ENCODE measurements at places on chromosomes 3 and 15.

DNA sequence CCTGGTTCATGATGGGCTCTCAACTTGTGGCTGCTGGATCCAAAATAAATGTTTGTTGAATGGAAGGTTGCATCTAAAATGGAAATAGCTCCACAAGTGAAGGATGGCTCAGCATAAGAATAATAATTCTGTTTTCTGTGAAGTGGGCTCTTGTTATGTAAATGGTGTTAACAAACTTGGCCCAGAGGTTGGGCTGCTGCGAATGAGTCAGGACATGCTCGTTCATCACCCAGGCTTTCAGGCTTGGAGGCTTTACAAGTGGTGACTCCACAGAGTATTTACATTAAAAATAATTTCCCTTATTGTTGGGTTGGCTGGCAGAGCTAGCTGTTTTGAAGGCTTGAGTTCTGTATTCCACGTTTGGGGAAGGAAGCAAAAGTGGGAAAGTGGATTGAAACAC, 60.5 kb downstream of the ITGB5 start:
- DNase-seq = no peak

- no peak for DNase-seq
Measured at GRCh38 chr15:96422125-96422524, 91.6 kb downstream of the NR2F2 start.

DNA sequence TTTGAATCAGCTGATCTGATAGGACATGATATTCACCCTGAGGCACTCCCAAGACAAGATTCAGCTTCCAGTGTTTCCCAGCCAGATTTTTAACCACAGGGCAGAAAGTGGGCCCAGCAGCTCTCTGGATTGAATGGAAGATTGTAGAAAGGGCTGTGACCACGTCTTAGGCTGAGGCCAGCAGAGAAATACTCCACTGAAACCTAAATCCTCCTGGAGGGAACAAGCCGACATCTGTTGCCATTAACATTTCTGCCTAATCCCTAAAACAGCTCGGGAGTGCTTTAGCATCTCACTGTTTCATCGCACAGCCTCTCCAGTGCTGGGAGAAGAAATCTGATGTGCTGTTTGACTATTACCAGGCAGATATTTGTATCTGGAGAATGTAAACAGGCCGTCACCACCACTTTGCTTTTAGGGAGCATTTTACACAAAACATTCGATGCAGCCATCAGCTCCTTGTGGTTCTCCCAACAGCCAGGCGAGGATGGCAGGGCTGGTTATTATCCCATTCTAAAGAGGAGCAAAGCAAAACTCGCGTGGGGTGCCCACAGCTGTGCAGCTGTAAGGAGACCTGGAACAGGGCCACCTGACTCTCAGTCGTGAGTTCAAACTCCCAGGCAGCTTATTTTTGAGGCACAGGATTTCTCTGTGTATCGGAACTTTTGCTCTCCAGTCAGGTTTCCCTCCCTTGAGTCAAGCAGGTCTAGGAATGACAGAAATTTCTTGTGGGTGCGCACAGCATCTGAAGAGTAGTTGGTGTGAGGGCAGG, 117.4 kb downstream of the LIPC start:
- no peak for DNase-seq

DNA sequence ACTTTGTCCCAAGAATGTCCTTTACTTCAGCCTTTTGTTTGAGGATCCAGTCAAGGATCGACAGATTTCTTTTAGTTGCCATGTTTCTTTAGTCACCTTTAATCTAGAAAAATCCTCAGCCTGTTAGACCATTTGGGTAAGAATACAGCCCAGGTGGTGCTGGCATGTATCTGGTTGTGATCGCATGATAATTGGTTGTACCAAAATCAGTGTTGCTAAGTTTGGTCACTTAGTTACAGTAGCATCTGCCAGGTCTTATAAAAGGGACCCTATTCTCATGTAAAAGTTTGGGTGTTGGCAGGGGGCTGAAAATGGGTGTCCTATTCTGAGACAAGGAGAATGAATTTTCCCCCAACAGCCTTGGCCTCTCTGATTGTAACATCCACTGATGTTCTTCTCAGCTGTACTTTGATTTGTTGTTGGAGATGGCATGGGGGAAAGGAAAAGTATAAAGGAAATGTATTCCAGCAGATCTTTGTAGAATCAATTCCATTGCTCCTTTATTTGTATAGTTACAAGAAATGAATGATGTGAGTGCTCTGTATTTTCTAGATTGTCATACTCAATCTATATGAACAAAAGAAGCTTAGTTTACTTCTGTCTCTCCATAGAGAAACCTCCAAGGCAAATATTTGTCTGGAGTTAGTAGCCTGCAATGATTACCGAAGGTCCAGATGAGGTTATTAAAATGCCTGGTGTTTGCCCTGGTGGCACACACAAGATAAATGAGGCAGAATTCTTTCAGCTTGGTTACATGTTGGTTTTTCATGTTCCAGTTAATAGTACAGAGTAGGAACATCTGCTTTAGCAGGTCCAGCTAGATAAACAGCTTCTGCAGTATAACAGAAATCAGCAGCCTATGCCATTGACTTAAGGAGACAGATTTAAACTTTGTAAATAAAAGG, 65.7 kb downstream of the CMTM8 start:
- DNase-seq = no peak

DNA sequence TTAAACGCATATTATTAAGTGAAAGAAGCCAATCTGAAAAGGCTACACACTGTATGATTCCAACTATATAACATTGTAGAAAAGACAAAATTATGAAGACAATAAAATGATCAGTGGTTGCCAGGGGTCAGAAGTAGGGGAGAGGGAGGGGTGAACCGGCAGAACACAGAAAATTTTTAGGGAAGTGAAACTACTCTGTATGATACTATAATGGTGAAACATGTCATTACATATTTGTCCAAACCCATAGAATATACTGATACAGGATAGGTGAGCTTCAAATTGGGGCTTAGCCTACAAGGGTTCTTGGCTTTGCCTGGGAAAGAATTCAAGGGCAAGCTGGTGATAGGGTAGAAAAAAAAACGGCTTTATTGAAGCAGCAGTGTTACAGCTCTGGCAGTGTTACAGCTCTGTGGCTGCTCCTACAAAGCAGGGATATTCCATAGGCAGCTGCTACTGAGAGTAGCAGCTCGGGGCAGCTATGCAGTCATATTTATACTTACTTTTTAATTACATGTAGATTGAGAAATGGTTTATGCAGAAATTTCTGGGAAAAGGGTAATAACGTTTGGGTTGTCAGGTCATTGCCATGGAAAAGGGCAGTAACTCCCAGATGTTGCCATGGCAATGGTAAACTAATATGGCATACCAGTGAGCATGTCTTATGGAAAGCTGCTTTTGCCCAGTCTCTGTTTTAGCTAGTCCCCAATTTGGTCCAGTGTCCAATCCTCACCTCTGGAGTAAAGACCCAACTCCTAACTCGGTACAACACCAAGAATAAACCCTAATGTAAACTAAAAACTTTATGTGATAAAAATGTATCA, 125.1 kb upstream of the SLC25A36 start:
- peak; percentile 78 for DNase-seq

DNA sequence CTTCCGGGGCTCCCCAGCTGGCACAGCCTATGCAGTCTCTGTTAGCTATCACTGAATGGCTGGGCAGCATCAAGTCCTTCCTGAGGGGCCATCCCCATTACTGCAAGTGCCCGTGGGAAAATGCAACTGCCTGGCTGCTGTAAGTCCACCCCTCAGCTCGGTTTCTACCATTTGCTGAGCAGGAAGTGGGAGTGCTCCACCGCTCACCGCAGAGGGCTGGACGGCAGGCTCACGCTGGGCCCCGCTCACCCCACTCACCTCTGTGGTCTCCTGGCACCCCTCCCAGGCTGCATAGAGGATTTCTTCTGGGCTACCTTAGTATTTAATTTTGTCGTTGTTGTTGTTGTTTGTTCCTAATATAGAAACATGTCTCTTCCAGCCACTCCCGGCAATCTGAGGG, 270.2 kb downstream of the PLCL2 start:
- DNase-seq = no peak

Data from OCI-LY7 (cell line).